ENCODE measurements at places on chromosomes 12 and 14. TPM values are rescaled to one million over a fixed set of nuclear protein-coding genes. Genes with fewer than 3 reads are reported as not detected.

The ASIC1 gene
- not detected for total RNA-seq

The RNASE7 gene
- total RNA-seq: not detected

The SIVA1 gene
- 157 TPM for total RNA-seq

The NOC4L gene
- total RNA-seq: 48.2 TPM

The BICDL1 gene
- total RNA-seq: 4.3 TPM

The ZCCHC8 gene
- 42.7 TPM for total RNA-seq

The NGB gene
- total RNA-seq: not detected

The CAPZA3 gene
- total RNA-seq: not detected

The OTUB2 gene
- total RNA-seq: 0.14 TPM

The KLRF1 gene
- total RNA-seq: 2.1 TPM

The KRT7 gene
- 2.6 TPM for total RNA-seq

The CCDC198 gene
- not detected for total RNA-seq

The ARHGAP9 gene
- 154 TPM for total RNA-seq
